Kidney epithelial cell (primary cell): ENCODE measurements at places on chromosomes 6 and 20. TPM values are rescaled to one million over a fixed set of nuclear protein-coding genes. Genes with fewer than 3 reads are reported as not detected.

The HEY2 gene
- total RNA-seq = 0.25 and 1.7 TPM in 2 replicates

DNA sequence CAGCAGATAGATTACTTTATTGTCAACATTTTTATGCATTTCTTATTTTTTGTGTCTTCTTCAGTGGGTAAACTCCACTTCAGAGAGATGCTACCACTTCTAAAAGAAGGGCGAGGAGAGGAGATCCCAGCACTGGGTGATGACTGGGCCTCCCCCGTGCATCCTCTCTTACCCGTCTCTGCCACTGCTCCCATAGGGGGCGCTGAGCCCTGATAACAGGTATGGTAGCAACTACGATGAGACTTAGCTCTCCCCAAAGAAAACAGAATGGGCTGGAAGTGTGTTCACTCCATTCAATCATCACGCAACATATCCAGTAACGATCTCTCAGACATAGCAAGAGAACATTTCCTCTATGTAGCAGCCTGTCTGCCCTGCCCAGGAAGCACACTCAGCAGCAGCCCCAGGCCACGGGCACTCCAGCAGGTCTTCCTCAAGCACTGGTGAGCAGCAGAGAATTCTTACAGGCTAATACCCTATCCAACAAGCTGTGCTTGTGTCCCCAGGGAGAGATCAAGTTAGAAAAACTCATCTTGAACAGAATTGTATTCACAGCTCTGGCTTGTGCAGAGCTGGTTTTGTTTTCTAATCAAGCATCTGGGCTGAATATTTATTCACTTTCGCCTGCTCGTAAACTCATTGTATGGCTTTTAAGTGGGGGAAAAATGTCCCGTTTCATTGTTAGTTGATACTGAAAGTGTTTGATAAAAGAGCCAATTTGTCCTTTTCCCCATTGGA, 533.1 kb upstream of the CDH4 start:
- no peak for DNase-seq

DNA sequence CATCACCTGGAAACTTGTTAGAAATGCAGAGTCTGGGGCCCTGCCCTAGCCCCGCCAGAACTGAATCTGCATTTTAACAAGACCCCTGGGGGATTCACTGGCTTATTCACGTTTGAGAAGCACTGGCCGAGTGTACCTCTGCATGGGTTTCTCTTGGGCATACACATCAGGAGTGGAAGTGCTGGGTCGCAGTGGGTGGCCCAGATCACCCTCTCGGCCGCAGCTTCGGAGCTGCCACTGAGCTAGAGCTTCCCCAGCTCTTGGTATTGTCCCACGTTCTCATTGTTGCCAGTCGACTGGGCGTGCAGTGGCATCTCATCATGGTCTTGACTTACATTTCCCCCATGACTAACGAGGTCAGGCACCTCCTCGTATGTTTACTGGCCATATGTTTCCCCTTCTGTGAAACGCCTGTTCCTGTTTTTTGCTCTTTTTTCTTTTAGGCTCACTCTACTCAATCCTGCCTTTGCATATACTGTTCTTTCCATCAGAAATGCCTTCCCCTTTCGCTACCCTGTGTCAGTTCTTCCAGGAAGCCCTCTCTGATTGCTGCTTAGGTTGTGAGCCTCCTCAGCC, 3.0 kb upstream of the DLGAP4 start:
- no peak for DNase-seq

DNA sequence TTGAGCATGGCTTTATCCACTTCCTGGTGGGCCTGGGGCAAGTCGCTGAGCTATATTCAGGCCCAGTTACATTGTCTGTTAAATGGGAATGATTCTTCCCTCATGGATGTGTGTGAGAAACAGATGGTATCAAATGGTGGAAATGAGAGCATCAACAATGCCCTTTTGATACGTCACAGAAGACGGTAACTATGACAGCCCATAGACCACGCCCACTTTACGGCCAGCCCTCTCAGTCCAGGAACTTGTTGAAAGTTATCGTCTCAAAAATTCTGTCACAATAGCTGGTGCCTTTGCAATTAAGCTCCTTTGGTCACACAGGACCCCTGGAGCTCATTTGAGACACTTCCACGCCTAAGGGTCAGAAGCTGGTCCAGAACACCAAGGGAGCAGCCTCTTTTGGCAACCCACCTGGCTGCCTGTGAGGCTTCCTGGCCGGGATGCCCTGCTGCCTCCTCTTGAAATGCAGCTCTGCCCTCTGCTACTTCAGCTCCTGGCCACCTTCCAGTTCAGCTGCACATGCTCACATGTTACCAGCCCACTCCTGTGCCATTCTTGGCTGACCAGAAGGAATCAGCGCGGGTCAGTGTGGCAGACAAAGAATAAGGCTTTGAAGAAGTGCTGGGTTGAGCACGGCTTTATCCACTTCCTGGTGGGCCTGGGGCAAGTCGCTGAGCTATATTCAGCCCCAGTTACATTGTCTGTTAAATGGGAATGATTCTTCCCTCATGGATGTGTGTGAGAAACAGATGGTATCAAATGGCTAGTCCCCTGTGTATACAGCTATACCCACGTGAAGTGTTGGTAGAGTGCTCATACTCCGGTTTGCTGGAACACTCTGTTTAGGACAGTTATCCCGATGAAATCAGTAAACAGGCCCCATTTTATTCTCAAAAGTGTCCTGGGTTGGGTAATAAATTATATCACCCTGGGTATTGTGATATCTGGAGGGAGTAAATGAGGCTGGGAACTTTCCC, 199.2 kb upstream of the SUPT3H start:
- DNase-seq = no peak
